ENCODE measurements at places on chromosomes 4 and X.

GRCh38 chrX:37830371-37830770 is 17.0 kb downstream of the DYNLT3 start:
- DNase-seq = no peak

GRCh38 chrX:151713849-151714248 is 2.0 kb upstream of the FATE1 start:
- DNase-seq = no peak

DNA sequence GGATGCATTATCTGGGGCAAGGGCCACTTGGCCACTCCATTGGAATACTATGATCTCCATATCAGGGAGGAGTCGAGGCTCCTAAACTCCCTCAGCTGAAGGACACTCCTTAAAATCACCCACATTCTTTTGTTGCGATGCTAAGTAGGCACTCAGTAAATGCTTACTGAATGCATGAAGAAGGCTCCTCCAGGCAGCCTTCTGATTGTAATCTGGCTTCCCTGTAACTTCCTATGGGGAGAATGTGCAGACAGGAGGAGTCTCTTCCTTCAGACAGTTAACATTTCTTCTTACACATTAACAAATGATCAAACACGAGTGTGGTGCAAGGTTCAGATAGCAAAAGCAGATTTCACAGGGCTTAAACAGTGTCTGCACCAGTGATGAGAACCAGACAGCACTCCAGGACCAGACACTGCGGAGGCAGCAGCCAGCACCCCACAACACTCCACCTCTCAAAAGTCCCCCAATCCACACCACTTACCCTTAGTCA is 21.4 kb upstream of the USO1 start:
- no peak for DNase-seq

- no peak for DNase-seq
Observed at GRCh38 chr4:4787421-4787820, 72.0 kb upstream of the MSX1 start.

DNA sequence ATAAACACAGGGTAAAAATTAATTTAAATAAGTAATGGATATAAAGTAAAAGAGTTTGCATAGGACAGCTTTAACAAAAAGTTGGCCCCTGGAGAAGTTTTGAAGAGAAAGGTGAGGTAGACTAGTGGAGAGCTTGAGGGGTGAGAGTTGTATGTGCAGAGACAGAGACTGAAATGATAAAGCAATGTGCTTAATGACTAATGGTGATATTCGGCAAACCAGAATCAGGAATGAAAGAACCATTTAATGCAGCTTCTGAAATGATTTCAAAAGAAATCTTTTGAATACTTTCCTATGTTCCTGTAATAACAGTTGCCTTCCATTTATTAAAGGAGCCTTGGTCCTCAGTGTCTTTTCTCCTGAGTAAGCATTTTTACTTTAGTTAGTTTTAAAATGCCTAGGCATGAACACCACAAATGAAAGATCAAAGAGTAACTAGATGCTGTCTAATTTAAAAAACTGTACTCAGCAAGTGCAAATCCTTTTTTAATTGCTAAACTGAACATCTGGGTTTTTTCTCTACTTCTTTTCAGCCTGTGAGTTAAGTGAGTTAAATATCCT is 28.5 kb downstream of the CAMK2D start:
- no peak for DNase-seq

- DNase-seq = no peak
Observed at GRCh38 chr4:95215043-95215442, 333.7 kb downstream of the UNC5C start.

- DNase-seq = no peak
Observed at GRCh38 chrX:45900766-45901615, 644.2 kb downstream of the ZNF674 start.
